Natural killer cell treated with Interleukin-12 subunit alpha and Interleukin-12 subunit beta and Interleukin-15 and Interleukin-18, amount 100 ng/mL, for 72 hours (primary cell): ENCODE measurements at places on chromosomes 2 and 18.

- no peak for DNase-seq
Measured at GRCh38 chr18:34864836-34865497, 154.9 kb downstream of the DTNA start.

DNA sequence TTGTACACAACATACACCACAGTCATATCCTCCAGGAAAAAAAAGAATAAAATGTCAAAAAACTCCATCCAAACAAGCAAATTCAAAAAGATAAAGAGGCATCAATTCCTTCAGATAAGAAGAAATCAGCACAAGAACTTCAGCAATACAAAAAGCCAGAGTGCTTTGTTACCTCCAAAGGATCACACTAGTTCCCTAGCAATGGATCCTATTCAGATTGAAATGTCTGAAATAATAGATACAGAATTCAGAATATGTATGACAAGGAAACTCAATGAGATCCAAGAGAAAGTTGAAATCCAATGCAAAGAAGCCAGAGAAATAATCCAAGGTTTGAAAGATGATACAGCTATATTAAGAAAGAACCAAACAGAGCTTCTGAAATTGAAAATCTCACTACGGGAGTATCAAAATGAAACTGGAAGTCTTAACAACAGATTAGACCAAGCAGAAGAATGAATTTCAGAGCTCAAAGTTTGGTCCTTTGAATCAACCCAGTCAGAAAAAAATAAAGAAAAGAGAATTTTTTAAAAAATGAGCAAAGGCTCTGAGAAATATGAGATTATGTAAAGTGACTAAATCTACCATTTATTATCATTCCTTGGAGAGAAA lies 80.6 kb downstream of the TRABD2A start:
- DNase-seq: no peak

GRCh38 chr18:23689031-23689615 lies at the start of gene LAMA3:
TSS of gene LAMA3 (plus strand) at chr18:23689453. CDS start at chr18:23689684, 231 bp downstream.
- DNase-seq: no peak

DNA sequence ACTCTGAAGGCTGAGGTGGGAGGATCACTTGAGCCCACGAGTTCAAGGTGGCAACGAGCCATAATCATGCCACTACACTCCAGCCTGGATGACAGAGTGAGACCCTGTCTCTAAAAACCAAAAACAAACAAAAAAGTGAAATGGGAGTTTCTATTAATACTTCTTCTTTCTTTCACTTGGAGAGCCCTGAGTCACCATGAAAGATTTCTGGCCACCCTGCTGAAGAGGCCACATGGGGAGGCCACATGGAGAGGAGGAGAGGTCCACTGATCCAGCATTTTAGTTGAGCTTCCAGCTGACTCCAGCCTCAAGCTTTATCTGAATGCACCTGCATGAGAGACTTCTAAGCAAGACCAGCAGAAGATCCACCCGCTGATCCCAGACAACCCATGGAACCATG lies 74.2 kb upstream of the LAPTM4A start:
- no peak for DNase-seq

DNA sequence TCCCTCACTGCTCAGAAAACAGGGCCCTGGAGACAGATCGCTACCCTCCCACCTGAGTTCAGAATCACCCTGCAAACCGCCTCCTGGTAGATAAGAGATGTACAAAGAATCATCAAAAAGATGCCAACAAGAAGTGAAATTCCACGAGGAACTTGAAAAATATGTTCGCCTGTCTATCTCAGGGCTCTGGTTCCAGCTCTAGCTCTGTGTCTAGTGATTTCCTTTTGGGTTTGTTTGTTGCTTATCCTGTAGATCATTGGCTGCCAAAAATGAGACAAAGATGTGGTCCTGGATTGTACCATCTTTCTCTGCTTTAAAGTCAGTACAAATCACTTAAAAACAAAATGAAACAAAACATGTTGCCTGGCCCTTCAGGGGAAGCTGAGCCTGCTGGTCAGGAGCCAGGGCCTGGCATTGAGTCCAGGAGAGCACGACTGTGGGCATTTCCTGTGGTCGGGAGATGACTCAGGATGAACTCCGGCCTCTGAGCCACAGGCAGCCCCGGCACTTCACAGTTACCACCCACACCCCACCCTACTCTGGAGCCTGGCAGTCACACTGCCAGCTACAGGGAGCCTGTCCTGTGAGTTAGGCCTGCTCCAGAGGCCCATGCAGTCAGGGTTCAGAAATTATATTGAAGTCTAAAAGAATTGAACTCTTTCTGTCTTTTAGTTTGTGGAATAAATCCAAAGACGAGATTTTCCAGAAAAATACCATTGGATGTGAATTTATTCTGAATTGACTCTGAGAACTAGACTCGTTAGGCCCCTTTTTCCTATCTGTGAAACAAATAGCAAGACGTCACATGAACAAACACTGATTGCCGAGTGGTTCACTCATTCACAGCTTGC lies 8.0 kb upstream of the ITGB6 start:
- DNase-seq: peak; percentile 69

- no peak for DNase-seq
Measured at GRCh38 chr2:133940134-133940533, 313.7 kb upstream of the MGAT5 start.

DNA sequence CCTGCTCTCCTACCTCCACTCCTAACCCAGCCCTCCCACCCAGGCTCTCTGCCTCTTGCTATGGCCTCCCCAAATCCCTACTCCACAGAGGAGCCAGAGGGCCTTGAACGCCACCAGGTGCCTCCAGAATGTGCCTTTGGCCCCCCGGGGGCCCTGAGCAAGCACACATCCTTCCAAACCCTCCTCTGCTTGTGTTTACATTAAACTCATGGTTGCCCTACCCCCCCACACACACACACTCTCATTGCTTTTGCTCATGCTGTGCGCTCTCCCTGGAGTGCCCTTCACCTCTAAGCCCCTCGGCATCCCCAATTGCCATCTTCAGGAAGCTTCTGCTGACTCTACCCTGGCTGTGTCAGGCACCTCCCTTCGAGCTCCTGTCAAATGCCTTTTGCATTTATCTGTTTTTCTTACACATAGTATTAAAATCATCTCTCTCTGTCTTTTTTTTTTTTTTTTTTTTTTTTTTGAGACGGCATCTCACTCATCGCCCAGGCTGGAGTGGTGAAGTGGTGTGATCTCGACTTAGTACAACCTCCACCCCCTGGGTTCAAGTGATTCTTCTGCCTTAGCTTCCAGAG lies 16.3 kb upstream of the TET3 start:
- DNase-seq: no peak

DNA sequence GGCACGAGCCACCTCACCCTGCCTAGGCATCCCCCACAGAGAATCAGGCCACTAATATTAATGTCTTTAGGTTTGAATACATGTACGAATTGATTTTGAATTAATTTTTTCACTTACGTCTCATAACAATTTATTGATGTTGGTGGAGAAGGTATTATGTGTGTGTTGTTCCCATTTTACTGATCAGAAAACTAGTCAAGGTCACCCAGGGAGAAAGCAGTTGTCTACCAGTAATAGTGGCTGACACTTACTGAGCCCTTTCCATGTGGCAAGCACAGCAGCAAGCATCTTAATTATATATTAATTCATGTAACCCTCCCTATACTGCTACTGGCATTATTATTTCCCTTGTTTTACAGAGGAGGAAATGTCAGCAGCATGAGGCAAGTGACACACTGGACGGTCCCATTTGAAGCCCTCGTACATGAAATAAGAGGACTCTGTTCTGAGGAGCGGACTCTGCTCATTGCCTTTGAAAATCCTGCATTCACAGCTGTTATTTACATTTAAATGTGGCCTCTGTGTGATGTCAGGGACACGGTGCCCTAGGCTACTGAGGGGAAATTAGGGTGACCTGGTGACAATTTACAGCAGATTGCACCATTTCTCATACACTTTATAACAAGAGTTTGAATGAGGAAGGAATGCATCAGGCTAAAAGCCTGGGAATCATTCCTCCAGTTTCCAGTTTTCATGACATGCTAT lies 30.9 kb upstream of the KCNE4 start:
- DNase-seq: no peak

DNA sequence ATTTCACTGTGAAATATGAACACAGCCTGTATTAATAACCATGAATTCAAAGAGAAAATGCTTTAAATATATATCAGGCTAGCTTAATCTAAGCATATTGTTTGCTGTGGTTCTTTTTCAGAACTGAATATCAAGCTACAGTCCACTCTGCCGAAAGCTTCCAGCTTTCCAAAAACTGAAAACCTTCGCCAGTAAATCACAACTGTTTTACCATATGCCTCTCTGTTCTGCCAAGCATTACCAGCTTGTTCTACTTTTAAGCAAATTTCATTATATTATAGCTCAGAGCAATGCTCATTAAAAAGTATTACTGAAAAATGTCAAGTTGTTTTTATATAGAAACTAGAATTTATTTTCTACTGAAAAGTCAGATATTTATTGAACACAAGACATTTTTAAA lies 277.4 kb downstream of the NRXN1 start:
- DNase-seq: no peak

DNA sequence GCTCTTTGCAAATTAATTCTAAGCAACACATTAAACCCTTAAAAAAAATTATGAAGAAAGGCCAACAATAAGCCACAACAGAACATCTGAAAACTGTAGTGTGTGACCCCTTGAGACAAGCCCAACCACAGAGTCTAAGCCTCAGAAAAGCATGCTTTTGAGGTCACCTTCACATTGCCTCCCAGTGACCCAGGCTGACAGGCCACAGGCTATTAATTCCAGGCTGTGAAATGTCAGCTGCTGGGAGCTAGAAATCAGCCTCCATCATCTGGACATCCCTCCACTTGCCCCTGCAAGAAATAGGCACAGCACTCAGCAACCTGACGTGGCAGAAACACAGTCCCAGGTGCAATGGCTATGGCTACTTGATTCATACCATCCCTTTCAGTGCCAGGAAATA lies 179.4 kb upstream of the ZFP36L2 start:
- DNase-seq: no peak

DNA sequence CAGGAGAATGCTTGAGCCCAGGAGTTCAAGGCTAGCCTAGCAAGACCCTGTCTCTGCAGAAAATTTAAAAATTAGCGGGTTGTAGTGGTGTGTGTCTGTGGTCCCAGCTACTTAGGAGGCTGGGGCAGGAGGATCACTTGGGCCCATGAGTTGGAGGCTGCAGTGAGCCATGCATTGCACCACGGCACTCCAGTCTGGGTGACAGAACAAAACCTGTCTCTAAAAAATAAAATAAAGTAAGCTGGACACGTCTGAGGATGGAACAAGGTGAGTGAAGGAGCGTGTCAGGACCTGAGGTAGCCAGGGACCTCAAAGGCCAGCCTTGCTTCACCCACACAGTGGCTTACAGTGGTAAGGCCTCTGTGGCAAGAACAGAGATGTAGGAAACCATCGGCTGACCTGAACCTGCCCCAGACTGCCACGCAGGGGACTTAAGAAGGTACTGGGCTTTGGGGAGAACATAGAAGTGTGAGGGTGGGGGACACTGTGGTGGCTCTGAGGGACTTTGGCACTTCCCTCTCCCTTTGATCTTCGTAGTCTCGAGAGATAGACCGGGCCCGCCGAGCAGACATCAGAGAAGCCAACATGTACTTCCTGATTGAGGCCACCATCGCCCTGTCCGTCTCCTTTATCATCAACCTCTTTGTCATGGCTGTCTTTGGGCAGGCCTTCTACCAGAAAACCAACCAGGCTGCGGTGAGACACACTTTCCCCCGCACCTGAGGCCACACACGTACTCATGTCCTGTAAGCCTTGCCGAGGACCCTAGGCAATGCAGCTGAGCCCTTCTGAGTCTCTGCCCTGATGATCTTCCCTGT lies 7.5 kb downstream of the SLC11A1 start:
- no peak for DNase-seq

DNA sequence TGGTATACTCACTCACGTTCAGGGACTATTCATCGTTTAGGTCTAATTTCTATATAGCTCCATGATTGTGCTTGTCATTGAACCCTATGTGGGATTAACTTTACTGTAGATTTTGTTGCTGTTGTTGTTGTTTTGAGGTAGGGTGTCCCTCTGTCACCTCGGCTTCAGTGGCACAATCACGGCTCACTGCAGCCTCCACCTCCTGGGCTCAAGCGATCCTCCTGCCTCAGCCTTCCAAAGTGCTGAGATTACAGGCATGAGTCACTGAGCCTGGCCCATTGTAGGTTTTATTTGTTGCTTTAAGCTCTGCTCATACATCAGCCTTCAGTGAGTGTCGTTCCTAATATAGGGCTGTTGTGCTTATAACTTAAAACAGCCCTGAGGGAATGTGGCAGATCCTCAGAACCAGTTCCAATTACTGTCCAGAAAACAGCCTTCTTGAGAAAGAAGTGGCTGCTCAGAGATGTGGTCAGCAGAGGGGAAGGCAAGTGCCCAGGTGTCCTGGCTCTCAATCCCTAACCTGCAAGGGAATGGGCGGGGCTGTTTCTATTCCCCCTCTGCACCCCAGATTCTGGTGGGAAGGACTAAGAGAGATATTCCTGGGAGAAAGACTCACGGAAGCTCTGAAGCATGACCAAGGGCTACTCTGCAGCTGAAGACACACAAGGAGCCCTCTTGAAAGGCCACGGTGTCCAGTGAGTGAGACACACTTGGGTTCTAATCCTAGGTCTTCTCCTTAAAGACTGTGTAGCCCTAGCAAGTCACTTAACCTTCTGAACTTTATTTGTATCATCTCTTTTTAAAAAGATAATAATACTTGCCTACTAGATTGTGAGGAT lies 79.6 kb upstream of the LCLAT1 start:
- no peak for DNase-seq

- DNase-seq: no peak
Measured at GRCh38 chr18:2411381-2411960, 159.8 kb downstream of the METTL4 start.

- DNase-seq: peak; percentile 67
Measured at GRCh38 chr2:37377187-37377532, 32.7 kb downstream of the QPCT start.

- DNase-seq: no peak
Measured at GRCh38 chr18:74493689-74494088, 2.5 kb upstream of the CNDP2 start.

- no peak for DNase-seq
Measured at GRCh38 chr2:190184460-190184859, 121.9 kb upstream of the MSTN start.

DNA sequence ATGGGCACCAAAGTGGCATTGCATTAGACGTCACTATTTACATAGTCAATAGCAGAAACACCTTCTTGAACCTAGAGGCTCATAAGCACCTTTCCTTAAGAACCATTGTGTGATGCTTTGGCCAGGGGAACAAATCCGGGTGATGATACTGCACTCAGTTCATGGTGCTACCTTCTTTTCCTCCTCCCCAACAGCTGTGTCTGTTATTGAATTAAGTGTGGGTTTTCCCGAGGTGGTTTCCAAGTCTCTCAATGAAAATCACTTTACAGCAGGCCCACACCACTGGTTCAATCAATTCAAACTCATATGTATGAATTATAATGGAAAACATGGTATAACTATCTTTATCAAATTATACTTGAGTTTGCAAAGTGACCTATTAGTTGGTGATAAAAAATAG lies 9.3 kb upstream of the EFEMP1 start:
- DNase-seq: no peak

DNA sequence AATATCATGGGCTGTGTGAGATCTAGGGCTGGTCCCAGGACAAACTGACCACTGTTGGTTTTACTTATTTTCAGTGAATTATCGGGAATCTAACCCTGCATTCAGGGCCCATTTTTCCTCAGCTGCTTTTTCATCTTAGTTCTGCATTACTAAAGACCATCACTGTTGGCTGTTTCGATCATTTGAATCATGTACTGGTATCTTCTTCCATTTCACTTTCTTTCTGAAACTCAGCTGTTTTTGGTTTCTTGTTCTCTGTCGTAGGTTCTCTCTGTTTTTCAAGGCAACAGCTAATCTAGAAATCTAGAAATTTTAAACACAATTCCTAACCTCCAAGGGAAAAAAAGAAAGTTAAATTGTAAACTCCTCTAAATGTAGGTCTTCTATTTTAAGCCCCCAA lies 159.9 kb upstream of the SESTD1 start:
- no peak for DNase-seq

GRCh38 chr2:151063271-151063670 lies 198.4 kb downstream of the RBM43 start:
- DNase-seq: no peak
